ENCODE measurements at places on chromosomes 2 and 18.
A peak's percentile ranks its signal among the peaks of the same experiment; 100 is the strongest.

DNA sequence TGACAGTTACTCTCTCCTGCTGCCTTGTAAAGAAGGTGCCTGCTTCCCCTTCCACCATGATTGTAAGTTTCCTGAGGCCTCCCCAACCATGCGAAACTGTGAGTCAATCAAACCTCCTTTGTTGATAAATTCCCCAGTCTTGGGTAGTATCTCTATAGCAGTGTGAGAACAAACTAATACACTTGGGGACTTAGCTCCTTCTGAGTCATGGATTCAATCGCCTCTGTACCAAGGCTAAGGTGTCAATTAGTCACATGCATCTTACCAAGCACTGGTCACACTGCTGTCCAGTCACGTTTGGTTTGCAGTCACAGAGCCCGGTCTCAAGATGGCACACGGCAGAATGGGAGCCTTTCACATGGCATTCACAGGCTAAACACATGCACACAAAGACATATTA is 100.6 kb downstream of the LAMA1 start:
- no peak for DNase-seq

DNA sequence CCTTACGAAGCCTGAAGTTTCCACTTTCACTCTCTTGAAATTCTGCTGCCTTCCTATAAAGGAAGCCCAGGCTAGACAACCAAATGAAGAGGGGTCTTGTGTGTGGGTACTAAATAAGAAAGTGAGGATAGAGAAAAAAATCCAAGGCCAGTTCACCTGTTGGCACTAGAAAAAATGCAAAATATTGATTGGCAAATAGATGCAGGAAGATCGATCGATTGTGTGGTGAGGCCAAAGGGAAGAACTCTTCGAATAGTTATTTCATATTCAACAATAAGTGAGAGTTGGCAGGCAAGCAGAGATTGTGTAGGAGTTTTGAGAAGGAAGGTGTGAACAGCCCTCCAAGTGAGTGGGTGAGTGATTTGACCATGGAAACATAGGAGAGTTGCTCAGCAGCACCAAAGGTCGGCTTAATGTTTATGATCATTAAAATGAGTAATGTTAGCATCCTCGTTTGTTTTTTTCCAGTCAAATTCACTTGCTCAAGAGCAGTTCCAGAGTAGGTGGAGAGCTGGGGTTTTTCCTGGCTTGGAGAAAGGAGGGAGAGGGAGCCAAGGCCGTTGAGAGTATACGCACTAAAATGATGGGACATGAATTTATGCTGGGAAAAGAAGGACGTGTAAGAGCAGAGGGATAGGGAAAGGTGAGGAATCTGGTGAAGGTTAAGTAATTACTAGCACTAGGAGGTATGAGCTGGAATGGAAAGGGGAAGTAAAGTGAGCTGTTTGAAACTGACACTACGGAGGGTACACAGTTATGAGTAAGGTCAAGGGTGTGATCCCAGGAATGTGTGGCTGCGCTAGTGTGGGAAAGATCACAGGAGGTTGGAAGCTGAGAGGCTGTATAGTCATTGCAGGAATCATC is 1.1 kb upstream of the NAPG start:
- DNase-seq = peak; percentile 64

DNA sequence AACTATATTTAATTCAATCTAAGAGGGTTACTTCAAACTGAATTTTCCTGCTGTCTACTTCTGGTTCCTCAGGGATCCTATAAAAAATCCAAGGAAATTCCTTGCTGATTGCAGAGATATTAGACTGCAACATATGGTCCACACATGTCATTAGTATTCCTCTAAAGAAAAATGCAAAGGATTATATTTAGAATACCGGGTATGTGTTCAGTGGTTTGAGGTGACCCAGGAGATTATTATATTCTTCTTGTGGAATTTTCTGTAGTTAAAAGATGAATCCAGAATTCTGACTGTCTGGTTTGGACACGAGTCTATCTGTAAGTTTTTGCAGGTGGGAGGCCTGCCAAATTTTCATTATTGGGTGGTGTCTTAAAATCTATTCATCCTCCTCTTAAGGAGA is 18.2 kb downstream of the HOXD1 start:
- no peak for DNase-seq

- no peak for DNase-seq
These were observed 79.3 kb upstream of the RNU4ATAC start for GRCh38 chr2:121451398-121451797.

GRCh38 chr2:53452957-53453748 is 314.5 kb upstream of the CHAC2 start:
- DNase-seq = no peak

GRCh38 chr18:13136056-13136903 is 82.3 kb upstream of the LDLRAD4 start:
- peak; percentile 4 for DNase-seq

DNA sequence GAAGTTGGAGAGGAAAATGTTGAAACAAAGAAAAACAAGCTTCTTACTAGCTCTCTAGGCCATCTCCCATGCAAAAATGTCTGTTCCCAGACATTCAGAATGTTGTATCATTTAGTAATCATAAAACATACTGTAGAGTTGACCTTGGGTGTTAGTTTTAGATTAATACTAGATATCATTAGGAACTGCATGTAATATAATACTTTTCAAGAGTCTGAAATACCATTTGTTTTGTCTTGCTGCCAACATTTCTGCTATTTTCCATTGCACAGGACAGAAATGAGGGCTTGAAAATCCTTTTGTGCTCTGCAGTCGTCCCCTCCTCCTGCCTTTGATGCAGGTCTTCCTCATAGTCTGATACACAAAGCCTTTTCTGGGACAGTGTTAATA is 89.5 kb upstream of the RBMS1 start:
- DNase-seq = no peak

- no peak for DNase-seq
These were observed 19.0 kb upstream of the KLF7 start for GRCh38 chr2:207184768-207185167.

- DNase-seq = no peak
These were observed 51.0 kb downstream of the SF3B1 start for GRCh38 chr2:197383825-197384224.

DNA sequence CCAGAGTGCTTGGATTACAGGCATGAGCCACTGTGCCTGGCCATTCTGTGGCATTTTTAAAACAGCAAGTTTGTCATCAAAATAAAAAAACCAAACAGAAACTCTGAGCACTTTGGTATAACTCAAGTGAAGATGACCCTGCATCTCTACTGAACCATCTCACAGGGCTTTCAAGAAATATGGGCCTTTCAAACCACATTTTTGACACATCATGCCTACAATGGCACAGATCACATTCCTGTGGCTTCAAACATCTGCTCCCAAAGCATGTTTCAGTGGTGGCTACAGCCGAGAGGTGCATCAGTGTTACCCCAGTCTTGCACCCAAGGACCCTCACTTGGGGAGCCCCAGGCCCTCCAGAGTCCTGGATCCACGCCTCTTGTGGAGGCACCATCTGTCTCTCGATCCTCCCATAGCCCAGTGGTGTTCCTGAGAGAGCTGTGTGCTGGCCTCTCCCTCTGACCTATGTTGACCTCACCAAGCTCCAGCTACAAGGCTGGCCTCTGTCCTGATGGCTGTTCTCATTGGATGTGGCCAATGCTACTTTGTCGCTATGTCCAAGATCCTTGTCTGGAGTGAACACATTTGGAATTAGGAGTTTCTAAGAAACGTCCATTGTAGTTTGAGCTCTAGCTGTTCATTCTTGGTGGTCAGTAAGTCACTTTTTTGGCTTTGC is 55.2 kb upstream of the RALBP1 start:
- DNase-seq = no peak

- DNase-seq = no peak
These were observed 67.7 kb downstream of the GALNT14 start for GRCh38 chr2:31070339-31071125.

Data from inflammatory macrophage treated with lipopolysaccharide for 4 hours (primary cell).